ENCODE measurements at places on chromosomes 5 and 9.

DNA sequence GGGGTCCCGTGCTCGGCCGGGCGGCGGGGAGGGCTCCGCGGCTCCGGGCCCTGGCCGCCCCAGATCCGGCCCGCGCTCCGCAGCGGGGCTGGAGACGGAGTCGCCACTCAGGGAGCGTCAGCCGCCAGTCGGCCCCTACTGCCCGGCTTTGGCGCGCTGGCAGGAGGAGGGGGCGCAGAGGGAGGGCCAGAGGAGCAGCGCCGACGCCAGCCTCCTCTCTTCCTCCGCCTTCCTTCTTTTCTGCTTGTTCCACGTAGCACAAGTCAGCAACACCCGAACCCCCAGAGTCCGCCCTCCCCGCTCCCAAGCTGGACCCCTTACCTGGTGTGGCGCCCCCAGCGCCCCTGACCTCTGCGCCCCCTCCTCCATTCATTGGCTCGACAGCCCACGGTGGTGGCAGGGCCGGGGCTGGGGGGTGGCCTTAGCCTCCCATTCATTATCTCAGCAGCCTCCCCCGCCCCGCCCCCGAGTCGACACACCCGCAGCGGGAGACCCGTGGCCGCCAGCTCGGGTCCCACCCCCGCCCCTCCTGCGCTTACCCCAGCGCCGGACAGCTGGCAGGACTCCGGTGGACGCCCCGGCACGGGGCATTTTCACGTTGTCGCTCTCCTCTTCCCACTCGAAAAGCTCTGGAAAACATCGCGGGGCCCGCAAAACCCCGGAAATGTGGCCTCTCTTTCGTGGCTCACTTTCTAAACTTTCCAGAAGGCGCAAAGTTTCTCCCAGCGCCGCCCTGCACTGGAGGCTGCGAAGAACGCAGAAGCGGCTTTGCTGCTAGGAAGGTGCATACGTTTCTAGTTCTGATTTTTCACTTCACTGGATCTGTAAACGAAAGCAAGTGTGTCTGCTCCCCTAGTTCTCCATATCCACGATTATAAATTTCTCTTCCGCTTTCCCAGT lies at the start of gene LPAR1:
LPAR1 (minus strand) TSS at position 140 of the 900 bp plus-strand sequence. CDS start 66,353 bp downstream, outside the sequence.
- DNase-seq, result no peak

GRCh38 chr5:124628721-124629596 lies 117.5 kb downstream of the ZNF608 start:
- no peak for DNase-seq

GRCh38 chr5:133851521-133851920 lies 116.9 kb downstream of the C5orf15 start:
- no peak for DNase-seq

- no peak for DNase-seq
Measured at GRCh38 chr9:86350006-86350760, 4.0 kb downstream of the TUT7 start.

DNA sequence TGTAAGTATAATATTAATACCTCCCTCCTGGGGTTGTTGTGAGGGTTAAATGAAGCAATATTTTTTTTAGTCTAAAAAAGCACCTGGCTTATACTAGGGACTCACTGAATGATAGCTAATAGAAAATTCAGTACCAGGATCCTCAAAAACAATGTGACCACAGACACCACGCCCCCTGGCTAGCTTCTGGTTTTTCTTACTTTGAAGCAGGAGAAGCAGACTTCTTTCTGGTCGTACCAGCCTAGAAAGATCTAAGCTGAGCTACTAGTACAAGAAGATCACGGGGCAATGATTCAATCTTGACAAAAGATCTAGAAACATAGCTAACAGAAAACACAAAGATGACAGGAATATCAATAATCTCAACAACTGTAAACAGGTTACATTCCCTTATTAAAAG lies 218.5 kb upstream of the SLC30A5 start:
- no peak for DNase-seq
